ENCODE measurements at places on chromosomes 1 and 21. TPM values are rescaled to one million over a fixed set of nuclear protein-coding genes. Genes with fewer than 3 reads are reported as not detected.

- no peaks in the 10 kb centered on the region for H3K27me3 ChIP-seq
- DNase-seq = no peak
- H3K27ac ChIP-seq = no peak overlapping the region
Observed at GRCh38 chr1:158101455-158101854, 79.2 kb upstream of the CD1D start.

DNA sequence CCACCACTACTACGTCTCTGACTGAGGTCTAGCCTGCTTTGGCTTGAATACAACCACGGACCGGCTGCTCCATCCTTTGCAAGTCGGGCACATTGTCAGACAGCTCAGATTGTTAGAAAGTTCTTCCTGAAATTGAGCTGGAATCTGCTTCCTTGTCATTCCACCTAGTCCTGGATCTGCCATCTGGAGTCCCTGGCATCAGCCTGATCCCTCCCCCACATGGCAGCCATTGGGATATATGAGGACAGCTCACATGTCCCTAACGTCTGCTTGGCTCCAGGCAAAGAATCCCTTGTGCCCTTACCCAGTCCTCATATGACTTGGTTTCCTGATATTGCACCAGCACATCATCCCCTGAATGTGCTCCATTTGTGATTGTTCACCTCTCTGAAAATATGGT, 56.3 kb upstream of the SYT6 start:
- H3K4me1 ChIP-seq = no peaks in the 10 kb centered on the region
- H3K27ac ChIP-seq = no peak overlapping the region
- H3K4me3 ChIP-seq = no peak overlapping the region
- DNase-seq = no peak

PRAMEF14 gene
- total RNA-seq = not detected

IVL gene
- 0.24 TPM for total RNA-seq

ARHGEF16 gene
- 10.6 TPM for total RNA-seq
